HT-29 (cell line): ENCODE measurements at places on chromosomes 11 and 22. TPM values are rescaled to one million over a fixed set of nuclear protein-coding genes. Genes with fewer than 3 reads are reported as not detected.
A peak's percentile ranks its signal among the peaks of the same experiment; 100 is the strongest.

The LPXN gene
- total RNA-seq = 1.1 and 1.7 TPM in 2 replicates

The KDM4E gene
- not detected in 2 replicates for total RNA-seq

The GPR83 gene
- 0.05 TPM in 1 of 2 replicates, not detected in the other for total RNA-seq

The HBG2 gene
- total RNA-seq = not detected in 2 replicates

DNA sequence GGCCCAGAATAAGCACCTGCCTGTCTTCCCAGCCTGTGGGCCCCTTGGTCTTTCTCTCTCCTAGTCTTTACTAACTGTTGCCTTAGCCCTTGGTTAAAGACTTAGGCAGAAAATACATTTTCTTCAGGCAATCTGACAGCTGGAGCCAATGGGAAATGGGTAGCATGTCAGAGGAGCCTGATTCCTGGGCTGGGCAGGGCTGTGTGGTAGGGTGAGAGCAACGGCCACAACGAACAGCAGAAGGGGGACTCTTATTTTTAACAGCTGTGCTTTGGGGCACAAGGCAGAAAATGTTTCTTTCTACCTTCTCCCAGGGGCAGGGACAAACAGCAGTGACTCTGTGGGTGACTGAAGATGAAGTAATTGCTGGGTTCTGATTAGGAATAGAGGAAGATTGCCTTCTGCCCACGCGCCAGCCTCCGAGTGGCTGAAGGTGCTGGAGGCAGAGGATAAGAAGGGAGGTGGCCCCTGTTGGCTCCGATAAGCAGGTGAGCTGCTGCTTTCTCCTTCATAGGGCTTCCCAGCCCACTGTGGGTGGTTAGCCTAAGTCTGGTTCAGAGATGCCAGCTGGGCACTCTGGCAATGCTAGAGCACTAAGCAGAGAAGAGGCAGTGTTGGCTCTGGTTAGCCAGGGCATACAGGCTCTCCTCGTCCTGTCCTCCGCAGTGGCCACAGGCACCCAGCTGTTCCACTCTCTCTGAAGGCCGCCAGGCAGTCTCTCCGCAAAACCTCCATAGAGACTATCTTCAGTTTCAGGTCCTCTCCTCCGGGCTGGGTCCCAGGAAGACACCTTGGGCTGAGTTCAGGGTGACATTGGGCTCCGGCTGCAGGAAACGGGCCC lies 1.5 kb downstream of the YPEL4 start:
- no peak for DNase-seq

GRCh38 chr11:85530634-85531033 lies 96.5 kb downstream of the DLG2 start:
- DNase-seq = no peak

- DNase-seq = no peak
Observed at GRCh38 chr11:122214567-122214966, 98.6 kb upstream of the BLID start.

DNA sequence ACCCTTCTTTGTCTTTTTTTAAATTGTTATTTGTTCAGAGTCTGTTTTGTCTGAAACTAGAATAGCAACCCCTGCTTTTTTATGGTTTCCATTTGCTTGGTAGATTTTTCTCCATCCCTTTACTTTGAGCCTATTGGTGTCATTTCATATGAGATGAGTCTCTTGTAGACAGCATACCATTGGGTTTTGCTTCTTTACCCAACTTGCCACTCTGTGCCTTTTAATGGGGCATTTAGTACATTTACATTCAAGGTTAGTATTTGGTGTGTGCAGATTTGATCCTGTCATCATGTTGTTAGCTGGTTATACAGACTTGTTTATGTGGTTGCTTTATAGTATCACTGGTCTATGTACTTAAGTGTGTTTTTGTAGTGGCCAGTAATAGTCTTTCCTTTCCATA lies 28.0 kb downstream of the CCDC15 start:
- DNase-seq = no peak

DNA sequence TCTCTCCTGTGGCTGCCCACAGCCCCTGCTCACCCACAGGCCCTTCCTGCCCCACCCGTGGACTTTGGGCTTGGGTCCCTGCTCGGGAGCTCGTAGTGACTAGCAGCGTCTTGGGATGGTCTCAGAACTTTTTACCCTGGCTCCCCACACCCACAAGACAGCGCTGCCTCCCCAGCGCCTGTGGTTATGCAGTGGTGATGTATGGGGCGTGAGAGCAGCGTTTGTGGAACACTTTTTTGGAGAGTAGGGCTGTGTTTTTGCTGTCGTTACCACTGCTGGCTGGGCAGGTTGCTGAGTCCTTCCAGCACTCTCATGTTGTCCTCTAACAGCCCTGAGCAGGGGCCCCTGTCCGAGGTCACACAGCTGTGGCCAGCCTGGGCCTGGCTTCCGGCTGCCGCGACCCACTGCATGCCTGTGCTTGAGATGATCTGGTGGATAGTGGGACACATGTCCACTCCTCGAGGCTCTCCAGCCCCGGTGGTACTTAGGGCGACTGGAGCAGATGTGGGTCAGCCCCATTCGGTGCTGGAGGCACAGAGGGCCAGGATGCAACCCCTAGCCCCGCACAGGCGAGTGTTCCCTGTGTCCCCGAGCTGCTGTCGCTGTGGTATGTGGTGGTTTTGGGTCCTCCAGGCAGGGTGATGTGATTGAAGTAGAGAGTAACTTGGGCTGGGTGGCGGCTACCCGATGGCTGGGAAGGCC lies 7.1 kb upstream of the GRAMD4 start:
- DNase-seq = no peak

DNA sequence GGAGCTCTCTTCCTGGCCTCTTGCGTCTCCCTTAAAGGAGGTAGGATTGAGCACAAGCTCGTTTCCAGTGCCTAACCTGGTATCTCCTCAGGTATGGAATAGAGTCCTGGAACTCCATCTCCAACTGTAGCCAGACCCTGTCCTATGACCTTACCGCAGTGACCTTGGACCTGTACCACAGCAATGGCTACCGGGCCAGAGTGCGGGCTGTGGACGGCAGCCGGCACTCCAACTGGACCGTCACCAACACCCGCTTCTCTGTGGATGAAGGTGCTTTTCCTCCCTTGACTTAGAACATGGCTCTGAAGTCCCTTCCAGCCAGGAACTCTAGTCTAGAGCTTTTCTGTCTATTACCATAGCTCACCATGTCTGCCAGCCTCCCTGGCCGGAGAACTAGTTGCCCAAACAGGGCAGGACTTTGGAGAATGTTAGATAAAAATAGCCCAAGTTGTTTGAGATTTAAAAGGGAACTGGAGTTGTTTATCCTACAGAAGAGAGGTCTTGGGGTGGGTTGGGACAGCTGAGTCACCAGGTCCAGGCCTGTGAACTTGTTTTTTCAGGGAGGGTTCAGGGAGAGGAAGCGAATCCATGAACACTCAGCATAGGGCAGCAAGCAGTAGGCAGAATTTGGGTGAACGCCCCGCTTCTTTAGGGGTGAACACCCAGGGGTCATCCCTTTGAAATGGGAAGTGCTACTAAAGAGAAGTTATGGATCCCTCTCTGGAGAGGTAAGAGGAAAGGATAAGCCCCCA lies 3.3 kb downstream of the IL10RA start:
- DNase-seq = no peak

DNA sequence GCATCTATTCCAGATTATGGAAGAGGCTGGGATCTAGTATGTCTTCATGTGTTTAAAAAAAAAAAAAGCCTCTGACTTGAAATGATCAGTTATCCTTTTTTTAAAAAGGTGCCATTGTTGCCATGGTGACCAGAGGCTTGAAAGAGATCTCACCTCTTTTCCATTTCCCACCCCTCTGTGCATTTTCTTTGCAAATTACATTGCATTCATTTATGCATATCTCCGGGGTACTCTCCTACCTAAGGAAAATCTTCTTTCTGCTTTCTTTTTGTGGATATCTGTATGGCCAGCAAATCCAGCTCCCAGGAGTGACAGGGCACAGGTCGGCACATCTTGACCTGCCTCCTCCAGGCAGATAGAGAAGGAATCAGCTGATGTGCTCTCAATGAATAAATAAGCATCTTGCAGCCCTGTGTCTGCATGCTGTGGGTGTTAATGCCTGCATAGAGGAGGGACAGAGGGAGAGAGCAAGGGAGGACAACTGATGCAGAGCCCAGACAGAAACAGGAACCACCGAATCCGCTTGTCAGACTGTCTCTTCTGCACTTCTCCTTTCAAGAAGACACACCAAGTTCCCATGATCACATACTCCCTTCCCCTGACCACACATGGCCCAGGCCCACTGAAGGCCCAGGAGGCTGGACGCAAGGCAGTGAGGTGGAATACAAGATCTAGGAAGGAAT lies 50.9 kb downstream of the CWC15 start:
- no peak for DNase-seq

DNA sequence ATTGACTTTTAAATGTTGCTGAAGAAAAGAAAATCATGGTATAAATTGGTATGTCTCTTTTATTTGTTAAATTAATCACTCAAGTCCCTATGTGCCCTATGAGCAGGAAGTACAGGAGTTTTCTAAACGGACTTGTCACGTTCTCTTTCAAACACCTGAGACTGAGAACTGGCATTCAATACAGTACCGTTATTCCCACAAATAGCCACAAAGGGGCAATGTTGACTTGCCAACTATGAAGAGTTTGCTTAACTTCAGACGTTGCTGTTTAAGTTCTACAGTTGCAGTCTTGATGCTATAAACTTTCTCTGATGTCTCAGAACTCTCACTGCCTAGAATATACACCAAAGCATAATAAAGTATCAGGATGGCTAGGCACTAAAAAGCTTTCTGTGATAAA lies 7.6 kb downstream of the OR56A1 start:
- DNase-seq = peak; percentile 70

- no peak for DNase-seq
Observed at GRCh38 chr22:20244691-20245576, 23.2 kb downstream of the RTN4R start.

- DNase-seq = peak; percentile 3
Observed at GRCh38 chr22:41238570-41239442, 1.9 kb downstream of the CHADL start.

GRCh38 chr22:25386538-25386884 lies 167.1 kb downstream of the CRYBB2 start:
- no peak for DNase-seq

DNA sequence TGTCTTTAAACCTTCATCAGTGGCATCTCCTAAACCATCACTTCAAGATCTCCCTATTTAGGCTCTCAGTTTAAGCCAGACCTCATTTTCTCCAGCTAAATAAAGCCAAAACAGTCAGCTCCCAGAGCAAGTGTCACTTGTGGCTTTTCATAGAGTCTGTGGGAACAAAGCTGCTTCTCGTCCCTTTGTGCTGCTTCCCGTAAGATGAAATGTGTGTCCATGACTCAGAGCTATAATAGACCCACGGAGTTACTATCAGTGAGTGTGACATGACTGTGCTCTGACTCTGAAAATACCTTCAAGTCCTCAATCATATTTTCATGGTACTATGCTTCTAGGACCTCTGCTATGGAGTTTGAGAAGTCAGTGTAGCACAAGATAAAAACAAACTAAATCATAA lies 57.3 kb upstream of the SLN start:
- DNase-seq = no peak

DNA sequence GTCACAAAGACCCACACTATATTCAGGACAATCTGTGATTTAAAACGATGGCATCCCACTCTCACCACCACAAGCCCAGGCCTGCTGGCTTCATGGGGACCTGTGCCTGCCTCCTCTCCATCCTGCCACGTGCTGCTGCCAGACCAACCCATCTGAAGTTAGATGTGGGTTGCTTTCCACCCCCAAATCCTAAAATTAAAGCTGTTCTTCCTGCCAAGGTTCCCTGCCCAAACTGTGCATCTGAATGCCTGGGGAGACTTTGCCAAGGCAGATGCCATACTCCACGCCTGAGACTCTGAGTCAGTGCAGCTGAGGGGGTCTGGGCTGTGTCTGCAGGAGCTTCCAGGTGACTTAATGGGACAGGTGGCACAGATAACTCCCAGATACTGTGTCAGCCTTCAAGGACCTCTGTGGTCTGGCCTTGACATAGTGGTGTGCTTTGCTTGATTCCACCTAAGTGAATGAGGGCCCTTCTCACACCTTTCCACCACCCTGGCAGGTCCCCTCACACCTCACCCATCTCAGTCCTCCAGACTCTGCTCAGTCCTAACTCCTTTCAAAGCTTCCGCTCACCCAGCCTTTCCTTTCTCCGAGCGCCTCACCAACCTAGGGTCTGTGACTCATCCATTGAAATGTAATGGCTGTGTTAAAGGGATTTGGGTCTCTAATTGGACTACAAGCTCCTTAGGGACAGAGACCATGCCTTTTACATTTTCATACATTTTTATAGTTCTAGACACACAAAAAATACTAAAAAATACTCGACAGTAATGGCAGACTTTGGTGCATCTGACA lies 18.6 kb downstream of the ADAMTS8 start:
- DNase-seq = no peak

- DNase-seq = no peak
Observed at GRCh38 chr22:47552024-47552423, 789.6 kb downstream of the TBC1D22A start.

GRCh38 chr11:44631831-44632230 lies 66.4 kb downstream of the CD82 start:
- no peak for DNase-seq

DNA sequence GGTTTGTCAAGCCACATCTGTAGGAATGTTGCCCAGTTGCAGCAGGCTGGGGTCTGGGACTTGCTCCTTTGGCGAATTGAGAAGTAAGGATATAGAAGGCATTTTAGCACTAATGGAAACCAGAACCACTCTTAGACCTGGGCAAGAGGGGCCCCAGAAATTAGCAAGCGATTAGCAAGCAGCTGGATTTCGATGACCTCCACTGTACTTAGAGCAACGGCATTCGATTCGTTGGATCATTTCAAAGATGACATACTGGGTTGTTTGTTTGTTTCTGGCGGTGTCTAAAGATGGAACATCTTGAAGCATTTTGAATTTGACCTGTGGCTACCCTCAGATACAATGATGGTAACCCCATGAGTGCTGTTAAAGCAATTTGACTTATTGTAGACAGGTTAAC lies 1.2 kb upstream of the CDPF1 start:
- DNase-seq = no peak

- no peak for DNase-seq
Observed at GRCh38 chr11:120714438-120714837, 202.9 kb downstream of the GRIK4 start.

- DNase-seq = no peak
Observed at GRCh38 chr11:78699609-78700135, 125.0 kb upstream of the NARS2 start.

DNA sequence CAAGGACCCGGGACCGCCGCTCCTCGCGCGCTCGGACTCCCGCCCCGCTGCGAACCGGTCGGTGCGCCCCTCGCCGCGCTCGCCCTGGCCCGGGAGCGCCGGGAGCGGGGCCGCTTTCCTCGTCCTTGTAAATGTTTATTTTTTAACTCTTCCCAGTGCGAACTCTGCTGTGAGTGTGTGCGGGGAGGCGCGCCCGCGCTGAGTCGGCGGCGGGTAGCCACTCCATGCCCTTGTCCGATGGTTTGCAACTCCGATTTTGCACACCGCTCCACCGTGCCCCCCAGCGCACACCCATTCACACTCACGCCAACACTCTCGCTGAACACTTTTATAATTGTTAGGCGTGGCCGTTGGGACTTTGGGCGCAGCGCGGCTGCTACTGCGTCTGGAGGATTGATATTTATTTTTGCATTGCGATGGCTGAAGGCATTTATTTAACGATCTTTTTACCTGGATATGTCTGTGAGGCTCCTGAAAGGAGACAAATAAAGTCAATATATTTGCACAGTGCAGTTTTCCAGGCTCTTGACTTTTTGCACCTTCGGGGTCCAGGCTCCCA lies 1.0 kb downstream of the C11orf96 start:
- DNase-seq = no peak
